ENCODE measurements at places on chromosomes 7 and 10.
A peak's percentile ranks its signal among the peaks of the same experiment; 100 is the strongest.

DNA sequence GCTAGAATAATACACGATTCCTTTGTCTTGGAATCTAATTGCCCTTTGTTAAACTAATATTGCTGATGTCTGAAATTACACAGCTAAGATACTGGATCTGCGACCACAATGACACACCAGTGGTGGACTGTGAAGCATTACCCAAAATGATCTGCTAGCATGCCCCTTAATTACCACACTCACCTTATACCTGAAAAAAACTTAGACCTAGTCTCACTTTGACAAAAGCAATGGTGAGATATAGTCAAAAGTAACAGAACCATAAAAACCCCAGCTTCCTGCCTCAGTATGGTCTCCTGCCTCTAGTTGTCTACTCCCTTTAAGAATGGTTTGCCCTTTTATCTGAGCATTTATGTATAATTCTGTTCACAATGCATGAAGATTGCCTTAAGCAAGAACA lies 20.8 kb upstream of the ERVW-1 start:
- DNase-seq, result no peak

DNA sequence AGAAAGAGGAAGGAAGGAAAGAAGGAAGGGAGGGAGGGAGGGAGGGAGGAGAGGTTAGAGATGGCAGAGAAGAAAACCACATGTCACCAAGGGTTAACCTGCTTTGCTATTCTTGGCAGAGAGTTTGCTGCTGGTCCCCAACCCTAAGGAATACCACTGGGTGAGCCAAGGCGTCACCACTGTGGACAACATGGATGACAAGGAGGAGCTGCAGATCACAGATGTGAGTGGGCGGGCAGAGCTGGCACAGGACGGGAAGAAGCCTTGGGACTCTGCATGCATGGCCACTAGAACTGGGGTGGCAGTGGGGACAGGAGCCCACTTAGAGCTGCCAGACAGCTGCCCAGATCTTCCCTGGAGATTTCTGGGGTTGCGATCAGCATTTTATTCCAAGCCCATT lies 17.2 kb upstream of the MYH16 start:
- DNase-seq, result no peak

GRCh38 chr10:115801992-115802391 lies 471.0 kb downstream of the GFRA1 start:
- no peak for DNase-seq

DNA sequence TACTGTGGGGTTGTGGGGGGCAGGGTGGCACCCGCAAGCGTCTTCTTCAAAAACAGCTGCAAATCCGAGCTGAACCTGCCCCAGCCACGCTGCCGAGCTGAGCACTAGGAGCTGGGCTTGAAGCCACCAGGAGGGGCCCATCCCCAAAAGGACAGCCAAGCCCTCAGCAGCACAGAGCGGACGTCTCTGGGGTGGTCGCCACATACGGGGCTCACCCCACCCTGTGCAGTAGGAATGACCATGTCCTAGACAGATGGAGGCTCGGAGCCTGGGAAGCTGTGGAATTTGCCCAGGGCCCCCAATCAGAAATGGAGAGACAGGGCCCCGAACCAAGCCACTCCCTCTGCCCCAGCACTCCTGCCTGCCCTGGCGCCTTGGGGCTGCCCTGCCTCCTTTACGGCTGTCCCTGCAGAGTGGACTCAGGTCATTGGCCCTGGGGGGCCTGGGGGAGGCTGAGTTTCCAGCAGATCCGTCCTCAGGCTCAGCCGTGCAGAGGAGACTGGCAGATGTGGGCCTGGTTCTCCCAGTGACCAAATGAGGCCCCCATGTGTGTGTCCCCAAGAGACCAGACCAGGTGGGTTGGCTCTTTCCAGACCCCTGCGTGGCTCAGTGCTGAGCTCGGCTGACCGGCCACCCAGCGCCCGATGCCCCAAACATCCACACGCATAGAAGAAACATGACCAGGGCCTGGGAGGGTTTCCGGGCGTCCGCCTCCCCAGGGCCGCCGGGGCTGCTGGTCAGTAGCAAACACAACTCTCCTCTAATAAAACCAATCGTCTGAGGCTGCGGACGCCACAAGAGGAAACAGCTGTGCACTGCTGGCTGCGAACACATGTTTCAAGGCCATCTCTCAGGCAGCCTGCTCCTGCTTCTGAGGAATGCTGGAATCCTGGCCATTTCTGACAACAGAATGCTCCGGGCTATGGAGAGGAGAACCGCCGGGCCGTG lies 54.9 kb downstream of the PDGFA start:
- no peak for DNase-seq

DNA sequence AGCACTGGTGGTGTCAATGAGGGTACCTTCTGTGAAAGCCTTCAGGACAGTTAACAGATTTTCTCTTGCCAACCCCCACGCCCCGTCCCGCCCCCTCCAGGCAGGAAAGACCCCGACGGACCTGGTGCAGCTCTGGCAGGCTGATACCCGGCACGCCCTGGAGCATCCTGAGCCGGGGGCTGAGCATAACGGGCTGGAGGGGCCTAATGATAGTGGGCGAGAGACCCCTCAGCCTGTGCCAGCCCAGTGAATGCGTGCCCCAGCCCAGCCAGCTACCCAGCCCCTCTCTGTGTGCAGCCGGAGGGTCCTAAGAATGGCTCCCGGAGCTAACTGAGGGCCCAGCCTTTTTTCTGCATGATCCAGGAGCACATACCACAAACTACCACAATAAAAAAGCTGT lies 713 bp upstream of the HOGA1 start:
- DNase-seq, result no peak

GRCh38 chr7:27734583-27734982 lies 5.4 kb upstream of the TAX1BP1 start:
- DNase-seq, result no peak

- no peak for DNase-seq
Observed at GRCh38 chr10:24793648-24794379, 70.1 kb upstream of the ARHGAP21 start.

GRCh38 chr7:2821161-2821841 lies 22.8 kb downstream of the GNA12 start:
- DNase-seq, result no peak

- no peak for DNase-seq
Observed at GRCh38 chr10:124302951-124303505, 115.7 kb downstream of the OAT start.

DNA sequence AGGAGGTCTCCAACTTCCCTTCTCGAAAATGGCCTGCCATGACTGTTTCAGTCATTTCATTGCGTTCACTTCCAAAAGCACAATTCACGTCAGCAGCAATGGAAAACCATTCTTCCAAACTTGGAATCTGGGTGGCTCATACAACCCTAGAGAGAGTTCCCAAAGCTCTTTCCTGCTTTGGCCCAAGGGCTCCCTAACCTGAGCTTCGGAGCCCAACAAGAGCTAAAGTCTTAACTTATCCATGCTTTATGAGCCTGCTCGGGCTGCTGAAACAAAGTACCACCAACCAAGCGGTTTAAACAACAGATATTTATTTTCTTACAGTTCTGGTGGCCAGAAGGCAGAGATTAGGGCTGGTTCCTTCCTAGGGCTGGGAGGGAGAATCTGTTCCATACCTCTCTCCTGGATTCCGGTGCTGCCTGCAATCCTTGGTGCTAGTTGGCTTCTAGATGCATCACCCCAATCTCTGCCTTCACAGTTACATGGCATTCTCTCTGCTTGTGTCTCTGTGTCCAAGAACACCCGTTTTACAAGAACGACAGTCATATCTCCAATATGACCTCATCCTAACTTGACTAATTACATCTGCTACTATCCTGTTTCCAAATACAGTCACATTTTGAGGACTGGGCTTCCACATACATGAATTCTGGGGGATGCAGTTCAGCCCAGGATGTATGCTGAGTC lies 33.5 kb downstream of the CAMK2B start:
- DNase-seq, result no peak

- peak; percentile 29 for DNase-seq
Observed at GRCh38 chr10:13158401-13158800, 3.0 kb upstream of the MCM10 start.

- DNase-seq, result no peak
Observed at GRCh38 chr10:78474743-78475142, 441.1 kb downstream of the RPS24 start.

DNA sequence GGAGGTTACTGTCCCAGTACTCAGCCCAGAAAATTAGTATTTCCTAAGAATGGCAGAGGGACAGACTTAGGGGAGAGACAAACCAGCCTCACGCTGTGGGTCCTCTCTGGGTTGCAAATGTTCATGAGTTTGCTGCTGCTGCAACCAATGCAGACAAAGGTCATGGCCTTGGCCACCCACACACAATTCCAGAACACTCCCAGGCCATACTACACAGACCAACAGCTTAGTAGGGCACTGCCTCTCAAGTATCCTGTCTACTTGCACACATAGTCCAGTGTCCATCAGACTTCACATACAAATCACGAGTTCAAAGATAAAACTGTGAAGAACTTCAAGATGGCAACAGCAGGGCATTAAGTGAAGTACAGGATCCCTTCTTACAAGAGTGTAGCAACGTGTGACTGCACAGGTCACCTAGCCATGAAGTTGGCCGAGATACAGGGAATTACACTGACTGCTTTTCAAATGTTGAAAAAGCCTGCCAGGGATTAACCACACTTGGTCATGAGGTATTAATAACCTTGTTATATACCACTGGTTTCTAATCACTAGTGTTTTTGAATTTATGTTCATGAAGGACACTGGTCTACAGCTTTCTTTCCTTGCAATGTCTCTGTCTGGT lies 40.0 kb downstream of the ZNF33B start:
- no peak for DNase-seq

DNA sequence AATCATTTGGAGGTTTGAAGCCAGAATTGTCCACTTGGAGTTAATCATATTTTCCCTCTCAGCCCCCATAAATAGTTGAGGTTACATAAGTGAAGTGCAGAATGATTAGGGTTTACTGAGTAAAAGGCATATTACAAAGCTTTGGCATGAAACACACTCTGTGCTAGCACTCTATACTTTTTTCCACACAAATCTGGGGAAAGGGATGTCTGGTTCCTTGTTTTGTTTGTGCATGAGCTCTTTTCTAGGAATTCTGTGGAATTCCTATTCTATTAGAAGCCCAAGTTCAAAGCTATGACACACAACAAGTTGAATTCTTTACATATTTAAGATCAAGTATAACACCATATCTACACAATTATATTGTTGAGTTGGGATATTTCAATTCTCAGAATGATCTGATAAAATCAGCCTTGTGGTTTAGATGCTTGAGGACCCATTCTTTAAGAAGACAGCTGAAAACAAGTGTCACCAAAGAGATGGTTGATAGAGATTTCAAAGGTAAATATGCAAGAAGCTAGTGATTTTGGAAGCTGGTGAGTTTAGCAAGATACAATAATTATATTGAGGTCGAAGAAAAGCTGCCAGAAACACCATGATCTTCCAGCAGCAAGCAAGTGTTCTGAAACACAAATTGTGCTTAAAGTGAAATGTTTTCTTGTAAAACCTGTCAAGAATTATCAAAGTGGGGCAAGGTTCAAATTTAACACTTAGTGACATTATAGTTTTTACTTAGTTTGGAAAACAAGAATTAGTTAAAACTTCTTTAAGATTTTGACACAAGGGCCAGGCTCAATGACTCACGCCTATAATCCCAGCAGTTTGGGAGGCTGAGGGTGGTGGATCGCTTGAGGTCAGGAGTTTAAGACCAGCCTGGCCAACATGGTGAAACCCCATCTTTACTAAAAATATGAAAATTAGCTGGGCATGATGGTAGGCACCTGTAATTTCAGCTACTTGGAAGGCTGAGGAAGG lies 122.6 kb downstream of the INHBA start:
- DNase-seq, result no peak

DNA sequence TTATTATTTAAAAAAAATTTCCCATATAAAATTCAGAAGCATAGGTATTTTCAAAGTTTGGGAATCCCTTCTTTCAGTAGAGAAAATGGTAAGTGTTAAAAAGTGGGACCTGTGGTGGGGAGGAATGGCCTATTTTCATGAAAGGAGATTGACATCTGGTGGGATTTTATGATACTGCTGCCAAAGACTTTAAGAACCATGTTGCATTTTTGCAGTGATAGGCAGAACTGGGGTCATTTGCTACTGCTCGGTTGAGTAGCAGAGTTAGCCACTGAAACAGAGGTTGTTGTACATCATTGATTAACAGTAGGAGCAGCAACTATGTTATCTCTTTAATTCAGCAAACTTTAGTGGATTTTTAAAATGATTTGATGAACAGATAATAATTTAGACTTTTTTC lies 4.4 kb downstream of the BICC1 start:
- DNase-seq, result no peak

GRCh38 chr7:11505471-11505985 lies 326.5 kb downstream of the THSD7A start:
- DNase-seq, result no peak

- no peak for DNase-seq
Observed at GRCh38 chr10:77872151-77872946, 54.2 kb downstream of the DLG5 start.

DNA sequence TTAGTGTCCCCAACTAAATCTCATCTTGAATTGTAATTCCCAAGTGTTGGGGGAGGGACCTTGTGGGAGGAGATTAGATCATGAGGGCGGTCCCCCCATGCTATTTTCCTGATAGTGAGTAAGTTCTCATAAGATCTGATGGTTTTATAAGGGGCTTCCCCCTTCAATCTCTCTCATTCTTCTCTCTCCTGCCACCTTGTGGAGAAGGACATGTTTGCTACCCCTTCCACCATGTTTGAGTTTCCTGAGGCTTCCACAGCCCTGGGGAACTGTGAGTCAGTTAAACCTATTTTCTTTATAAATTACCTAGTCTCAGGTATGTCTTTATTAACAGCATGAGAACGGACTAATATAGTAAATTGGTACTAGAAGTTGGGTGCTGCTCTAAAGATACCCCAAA lies 365.6 kb downstream of the ANKRD7 start:
- DNase-seq, result no peak

DNA sequence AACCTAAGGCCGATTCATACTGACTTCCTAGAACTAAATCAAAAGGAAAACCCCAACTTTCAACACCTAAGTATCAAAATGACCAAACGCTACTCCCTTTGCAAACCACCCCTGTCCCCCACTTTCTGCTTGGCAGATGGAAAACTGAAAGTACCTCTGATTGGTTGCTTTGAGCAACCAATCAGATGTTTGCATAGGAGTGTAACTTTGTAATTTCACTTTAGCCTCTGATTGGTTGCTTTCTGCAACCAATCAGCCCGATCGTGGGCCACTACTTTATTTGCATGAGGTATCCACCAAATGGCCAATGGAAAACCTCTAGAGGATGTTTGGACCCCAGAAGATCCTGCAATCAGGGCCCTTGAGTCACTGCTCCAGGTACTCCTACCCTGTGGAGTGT lies 12.3 kb upstream of the SNX10 start:
- DNase-seq, result no peak

Data from activated T-cell treated with anti-CD3 and anti-CD28 coated beads, Interleukin-2, amount 50 U/mL, for 4 hours (primary cell).